ENCODE measurements at places on chromosomes 4 and X. TPM values are rescaled to one million over a fixed set of nuclear protein-coding genes. Genes with fewer than 3 reads are reported as not detected.

SPANXD gene
- total RNA-seq = not detected

RBM10 gene
- total RNA-seq = 81.2 TPM

SMIM31 gene
- total RNA-seq = 0.25 TPM

GPRASP1 gene
- total RNA-seq = 0.23 TPM

FGB gene
- not detected for total RNA-seq

CXCL5 gene
- not detected for total RNA-seq

NMU gene
- 8.6 TPM for total RNA-seq

ARMCX1 gene
- not detected for total RNA-seq

CSAG2 gene
- not detected for total RNA-seq

WFS1 gene
- 49.2 TPM for total RNA-seq

SLITRK4 gene
- total RNA-seq = not detected

DUX4 gene
- total RNA-seq = not detected

SPANXA1 gene
- total RNA-seq = not detected

EMCN gene
- not detected for total RNA-seq

TMSB15C gene
- not detected for total RNA-seq

FAM156A gene
- 20.8 TPM for total RNA-seq

CYBB gene
- total RNA-seq = 0.58 TPM

CT47B1 gene
- total RNA-seq = not detected

MAGEB1 gene
- not detected for total RNA-seq

SULT1E1 gene
- not detected for total RNA-seq

GABRG1 gene
- total RNA-seq = not detected

CENPVL2 gene
- not detected for total RNA-seq

TCEAL6 gene
- not detected for total RNA-seq

GPR119 gene
- total RNA-seq = not detected

ZNF518B gene
- not detected for total RNA-seq

UTP3 gene
- total RNA-seq = 19.2 TPM

GPAT3 gene
- 8.3 TPM for total RNA-seq

GALNTL6 gene
- total RNA-seq = not detected

GSX2 gene
- not detected for total RNA-seq

AKAP14 gene
- not detected for total RNA-seq

CRLF2 gene
- total RNA-seq = not detected

MAGEA2B gene
- total RNA-seq = not detected

SPATA18 gene
- 0.10 TPM for total RNA-seq

GLOD5 gene
- 0.63 TPM for total RNA-seq

PPARGC1A gene
- 0.08 TPM for total RNA-seq

ASMT gene
- total RNA-seq = 0.10 TPM

NSG1 gene
- not detected for total RNA-seq

Data from HT-29 (cell line).